ENCODE measurements at places on chromosomes 3 and 15. TPM values are rescaled to one million over a fixed set of nuclear protein-coding genes. Genes with fewer than 3 reads are reported as not detected.

DNA sequence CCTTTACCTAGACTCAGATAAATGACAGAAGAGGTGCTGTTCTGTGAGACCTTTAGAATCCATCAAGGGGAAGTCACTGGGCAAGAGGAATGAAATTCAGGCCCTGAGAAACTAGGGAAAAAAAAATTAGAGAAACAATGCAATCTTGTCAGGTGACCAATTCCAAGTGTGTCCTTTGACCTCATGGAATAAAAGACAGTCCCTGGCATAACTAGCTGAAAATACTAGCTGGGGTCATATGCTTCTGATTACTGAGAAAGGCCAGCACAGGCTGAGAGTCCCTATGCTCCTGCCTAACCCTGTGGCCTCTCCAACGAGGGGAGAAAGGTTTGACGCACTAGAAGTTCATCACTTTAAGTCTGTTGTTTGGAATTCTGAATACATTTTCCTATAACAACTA, 167.3 kb downstream of the XXYLT1 start:
- no peak for DNase-seq

DNA sequence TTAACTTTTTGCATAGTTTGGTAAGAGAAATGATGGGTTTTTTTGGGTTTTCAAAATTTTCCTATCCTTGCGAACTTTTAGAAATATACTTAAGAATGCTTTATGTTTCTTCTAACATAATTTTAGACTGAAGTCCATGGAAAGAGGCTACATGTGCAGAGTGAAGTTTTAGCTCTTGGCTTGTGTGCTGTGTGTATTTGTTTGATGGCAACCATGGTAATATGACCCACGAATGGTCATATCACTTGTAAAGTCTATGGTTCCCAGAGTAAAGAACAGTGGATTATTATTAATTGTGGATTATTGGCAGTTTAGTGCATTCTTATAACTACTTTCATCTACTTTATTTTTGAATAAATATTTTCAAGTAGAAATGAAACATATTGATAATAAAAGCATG, 124.0 kb upstream of the GOLGA6L4 start:
- DNase-seq: no peak

DNA sequence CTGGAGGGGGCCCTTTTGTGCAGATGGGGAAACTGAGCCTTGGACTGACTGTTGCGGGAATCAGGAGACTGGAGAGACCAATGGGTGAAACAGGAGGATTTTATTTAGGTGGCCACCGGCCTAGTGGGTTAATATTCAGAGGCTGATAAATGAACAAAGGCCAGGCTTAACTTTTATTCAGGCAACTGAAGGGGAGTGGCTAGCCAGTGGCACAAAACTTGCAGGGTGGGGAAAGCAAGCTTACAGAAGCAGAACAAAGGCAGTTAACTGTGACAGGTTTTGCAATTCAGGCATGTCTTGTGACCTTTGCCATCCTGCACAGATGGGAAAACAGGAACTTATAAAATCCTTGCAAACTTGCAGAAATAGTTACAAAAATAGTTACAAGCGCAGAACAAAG, 24.9 kb upstream of the ACAD9 start:
- DNase-seq: no peak

DNA sequence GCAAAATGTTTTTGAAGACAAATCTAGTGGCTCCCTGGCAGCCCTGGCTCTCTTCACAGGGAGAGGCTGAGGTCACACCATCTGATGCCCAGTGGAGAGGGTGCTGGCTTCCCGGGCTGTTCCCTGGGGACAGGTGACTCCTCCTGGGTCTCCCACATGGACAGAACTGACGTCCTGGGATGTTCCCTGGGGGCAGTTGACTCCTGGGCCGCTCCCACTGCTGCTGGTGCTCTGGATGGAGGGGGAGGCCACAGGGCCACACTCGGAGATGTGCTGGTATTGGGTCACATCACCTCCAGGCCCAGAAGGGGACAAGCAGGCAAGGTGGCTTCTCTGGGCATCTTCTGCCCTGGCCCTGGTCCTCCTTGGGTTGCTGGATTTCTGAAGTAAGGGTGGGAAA, 27.8 kb upstream of the ACAD9 start:
- DNase-seq: no peak

- no peak for DNase-seq
Measured at GRCh38 chr15:49693498-49693897, 72.7 kb downstream of the DTWD1 start.

DNA sequence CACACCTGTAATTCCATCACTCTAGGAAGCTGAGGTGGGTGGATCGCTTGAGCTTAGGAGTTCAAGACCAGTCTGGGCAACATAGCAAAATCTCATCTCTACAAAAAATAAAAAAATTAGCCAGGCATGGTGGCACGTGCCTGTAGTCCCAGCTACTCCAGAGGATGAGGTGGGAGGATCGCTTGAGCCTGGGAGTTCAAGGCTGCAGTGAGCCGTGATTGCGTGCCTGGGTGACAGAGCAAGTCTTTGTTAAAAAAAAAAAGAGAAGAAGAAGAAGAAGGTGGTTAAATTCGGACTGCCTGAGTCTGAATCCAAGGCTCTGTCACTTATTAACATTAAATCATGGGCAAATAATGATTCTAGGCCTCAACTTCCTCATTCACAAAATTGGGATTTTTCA, 51.0 kb downstream of the EOMES start:
- no peak for DNase-seq

GRCh38 chr3:110164632-110165369, 827.5 kb upstream of the DPPA4 start:
- DNase-seq: no peak

GRCh38 chr3:63933459-63933858, 21.3 kb upstream of the SCAANT1 start:
- DNase-seq: no peak

DNA sequence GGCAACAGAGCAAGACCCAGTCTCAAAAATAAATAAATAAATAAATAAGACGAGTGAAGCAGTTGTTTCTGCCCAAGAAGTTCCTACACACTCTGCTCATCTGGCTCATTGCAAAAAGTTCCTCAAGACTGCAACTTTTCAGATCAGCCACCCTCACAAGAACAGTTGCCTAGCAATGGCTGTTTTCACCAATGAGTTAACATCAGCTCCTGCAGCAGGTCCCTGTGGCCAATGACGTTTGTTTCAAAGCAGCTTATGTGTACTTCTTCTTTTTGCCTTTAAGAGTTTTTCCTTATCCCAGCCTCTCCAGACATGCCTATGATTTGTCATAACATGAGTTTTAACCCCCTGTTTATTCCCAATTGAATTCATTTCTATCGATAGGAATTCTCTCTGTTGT, 118.4 kb upstream of the SPRED1 start:
- DNase-seq: no peak

GRCh38 chr3:30084971-30085403, 521.4 kb upstream of the TGFBR2 start:
- no peak for DNase-seq

DNA sequence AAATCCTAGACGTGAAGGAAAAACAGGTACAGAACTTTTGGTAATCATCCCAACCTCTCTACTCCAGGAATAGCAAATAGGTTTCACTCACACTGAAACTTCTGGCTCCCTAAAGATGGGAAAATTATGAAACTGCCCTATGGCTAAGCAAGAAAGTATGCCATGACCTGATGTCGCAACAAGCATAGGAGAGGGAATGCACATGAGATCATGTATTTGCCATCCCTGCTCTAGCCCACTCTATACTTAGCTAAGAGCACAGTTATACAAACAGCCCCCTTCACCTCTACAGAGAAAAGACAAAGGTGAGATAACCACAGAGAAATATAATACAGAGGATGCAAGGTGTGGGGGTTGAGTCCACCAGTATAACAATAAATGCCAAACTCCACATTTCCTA, 102.7 kb downstream of the TBC1D5 start:
- DNase-seq: no peak

GRCh38 chr3:194979173-194979572, 291.8 kb downstream of the XXYLT1 start:
- DNase-seq: no peak

GRCh38 chr3:187997490-187997889, 156.5 kb upstream of the LPP start:
- no peak for DNase-seq

GRCh38 chr3:129295286-129295685, 16.6 kb downstream of the HMCES start:
- DNase-seq: no peak

GRCh38 chr15:79432345-79433275, 474 bp downstream of the MINAR1 start:
- no peak for DNase-seq

- DNase-seq: no peak
Measured at GRCh38 chr15:25464784-25465183, 26.0 kb upstream of the UBE3A start.

- DNase-seq: no peak
Measured at GRCh38 chr3:123668906-123669305, 84.1 kb upstream of the HACD2 start.

GRCh38 chr3:172464306-172464705, 16.1 kb upstream of the GHSR start:
- DNase-seq: no peak

GRCh38 chr3:182829761-182830405, 36.6 kb downstream of the ATP11B start:
- no peak for DNase-seq

GRCh38 chr3:29183346-29184087, 97.4 kb upstream of the RBMS3 start:
- no peak for DNase-seq

- DNase-seq: peak; percentile 94
Measured at GRCh38 chr15:66702035-66702786, at the start of gene SMAD6. Gene SMAD6, plus strand, starts transcription at chr15:66702236. Its CDS starts 1,023 bp downstream, at chr15:66703259.

GRCh38 chr3:114362815-114363214, 69.0 kb downstream of the TIGIT start:
- DNase-seq: no peak

- DNase-seq: no peak
Measured at GRCh38 chr15:77529394-77530159, 103.1 kb downstream of the LINGO1 start.

The LRRIQ4 gene
- total RNA-seq: not detected

The GUCA1C gene
- total RNA-seq: not detected

The PTX3 gene
- 0.97 TPM for total RNA-seq

The KCNAB1 gene
- total RNA-seq: 9.5 TPM

The LPP gene
- total RNA-seq: 219 TPM

The RAB6B gene
- total RNA-seq: 7.1 TPM
